ENCODE measurements at places on chromosomes 3 and 15. TPM values are rescaled to one million over a fixed set of nuclear protein-coding genes. Genes with fewer than 3 reads are reported as not detected.

The SKIC8 gene
- polyA plus RNA-seq, result 160 TPM

The TF gene
- 0.24 TPM for polyA plus RNA-seq

The ABTB1 gene
- 2.0 TPM for polyA plus RNA-seq

The FGD5 gene
- 0.42 TPM for polyA plus RNA-seq

The GASK1A gene
- polyA plus RNA-seq, result 1.6 TPM

The OPA1 gene
- 68.6 TPM for polyA plus RNA-seq

The GXYLT2 gene
- polyA plus RNA-seq, result 0.16 TPM

The NME9 gene
- 17.4 TPM for polyA plus RNA-seq

The PLSCR5 gene
- 0.37 TPM for polyA plus RNA-seq

The MAP6D1 gene
- polyA plus RNA-seq, result 2.8 TPM

The CLCN2 gene
- 14.0 TPM for polyA plus RNA-seq

The ADGRG7 gene
- not detected for polyA plus RNA-seq

The GPR62 gene
- not detected for polyA plus RNA-seq

The CMTM8 gene
- polyA plus RNA-seq, result not detected

The CGNL1 gene
- polyA plus RNA-seq, result not detected

The CCR3 gene
- not detected for polyA plus RNA-seq

The THPO gene
- polyA plus RNA-seq, result 0.59 TPM

All from neural cell (in vitro differentiated cells).